WTC11 (cell line): ENCODE measurements at places on chromosomes 16 and 17. TPM values are rescaled to one million over a fixed set of nuclear protein-coding genes. Genes with fewer than 3 reads are reported as not detected.

The ATP2C2 gene
- 2.4 to 4.3 TPM (median 2.8 TPM) in 3 replicates for total RNA-seq

The IQCK gene
- 5.2 to 6.0 TPM (median 5.8 TPM) in 3 replicates for total RNA-seq

The CTRB1 gene
- 3.9 to 5.7 TPM (median 5.7 TPM) in 3 replicates for total RNA-seq

The MYH2 gene
- 1.1 to 1.5 TPM (median 1.5 TPM) in 3 replicates for total RNA-seq

The CACNG5 gene
- 1.9 to 3.1 TPM (median 2.8 TPM) in 3 replicates for total RNA-seq

The TP53TG3F gene
- not detected in 3 replicates for total RNA-seq

The TMC8 gene
- 2.9 to 3.7 TPM (median 3.1 TPM) in 3 replicates for total RNA-seq

The ENO3 gene
- total RNA-seq: 30.9 to 40.3 TPM (median 37.7 TPM) in 3 replicates

The ETV4 gene
- total RNA-seq: 147 to 195 TPM (median 147 TPM) in 3 replicates

The NACA2 gene
- not detected in 3 replicates for total RNA-seq
